Activated CD8-positive, alpha-beta memory T cell treated with anti-CD3 and anti-CD28 coated beads, Interleukin-2, amount 10 ng/mL, durations not matched to agents 7 days and 5 days (primary cell): ENCODE measurements at places on chromosomes 7 and 10.

DNA sequence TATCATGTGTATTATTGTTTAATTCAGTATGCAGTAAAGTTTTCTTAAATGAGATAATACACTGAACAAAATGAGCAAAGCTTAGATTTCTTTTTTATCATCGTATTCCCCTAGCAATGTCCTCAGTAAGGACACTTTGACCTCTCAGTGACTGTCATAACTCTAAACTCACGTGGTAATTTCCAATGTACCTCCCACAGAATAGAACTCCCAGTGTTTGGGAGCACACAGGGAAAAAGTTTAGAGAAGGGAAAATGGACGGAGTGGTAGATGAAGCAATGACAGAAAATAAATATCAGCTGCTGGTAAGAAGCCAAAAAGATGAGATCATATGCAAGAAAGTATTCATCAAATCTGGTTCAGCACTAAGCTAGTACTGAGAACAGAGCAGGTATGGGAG, 758.6 kb upstream of the KCND2 start:
- H3K4me1 ChIP-seq = no peaks in the 10 kb centered on the region
- H3K27ac ChIP-seq = no peak overlapping the region
- no peak overlapping the region for H3K4me3 ChIP-seq
- H3K36me3 ChIP-seq = no peaks in the 10 kb centered on the region

DNA sequence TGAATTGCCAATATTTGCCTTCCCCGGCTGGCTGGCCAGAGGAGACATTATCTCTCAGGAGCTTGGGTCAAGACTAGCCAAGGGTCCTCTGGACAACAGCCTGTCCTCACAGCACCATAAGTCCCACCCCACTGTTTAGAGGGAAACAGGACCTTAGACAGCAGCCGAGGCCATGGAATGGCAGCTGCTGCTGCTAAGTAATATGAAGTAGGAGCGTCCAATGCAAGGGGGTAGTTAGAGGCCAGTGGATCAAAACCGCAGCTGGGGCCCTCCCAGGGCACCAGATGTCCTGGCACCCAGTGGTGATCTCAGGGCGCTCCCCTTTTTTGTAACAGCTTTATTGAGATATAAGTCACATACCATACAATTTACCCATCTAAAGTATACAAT, 12.9 kb upstream of the KCP start:
- DNase-seq = no peak
- no peaks in the 10 kb centered on the region for H3K36me3 ChIP-seq
- peaks cover 53% of the 10 kb centered on the region for H3K27me3 ChIP-seq
- no peaks in the 10 kb centered on the region for H3K4me1 ChIP-seq

- no peak overlapping the region for H3K27ac ChIP-seq
- no peaks in the 10 kb centered on the region for H3K27me3 ChIP-seq
- no peaks in the 10 kb centered on the region for H3K36me3 ChIP-seq
- H3K4me3 ChIP-seq = no peak overlapping the region
- no peaks in the 10 kb centered on the region for H3K4me1 ChIP-seq
- no peak for DNase-seq
Measured at GRCh38 chr10:22894714-22895113, 33.1 kb upstream of the ARMC3 start.

GRCh38 chr10:124450783-124451057, 885 bp upstream of the NKX1-2 start:
- peaks cover 16% of the 10 kb centered on the region for H3K4me1 ChIP-seq
- no peak for DNase-seq
- H3K27ac ChIP-seq = no peak overlapping the region
- H3K27me3 ChIP-seq = peaks cover 91% of the 10 kb centered on the region

DNA sequence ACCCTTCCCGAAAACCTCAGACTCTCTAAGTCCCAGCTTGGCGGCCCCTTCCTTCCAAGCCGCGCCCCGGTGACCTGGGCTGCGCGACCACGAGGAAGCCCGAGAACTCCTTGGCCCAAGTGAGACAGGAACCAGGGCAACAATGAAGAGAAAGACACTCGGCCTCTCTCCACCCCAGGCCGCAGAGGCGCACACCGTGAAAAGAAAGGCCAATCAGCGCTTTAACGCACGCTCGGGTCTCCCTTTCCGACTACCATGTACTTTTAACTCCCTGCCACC, 166.4 kb upstream of the PPP1R3A start:
- peaks cover 42% of the 10 kb centered on the region for H3K4me1 ChIP-seq
- no peak for DNase-seq
- peaks cover 85% of the 10 kb centered on the region for H3K27me3 ChIP-seq
- H3K27ac ChIP-seq = peak overlapping the region; percentile 62
- peaks cover 1% of the 10 kb centered on the region for H3K36me3 ChIP-seq
- peak overlapping the region; percentile 77 for H3K4me3 ChIP-seq

DNA sequence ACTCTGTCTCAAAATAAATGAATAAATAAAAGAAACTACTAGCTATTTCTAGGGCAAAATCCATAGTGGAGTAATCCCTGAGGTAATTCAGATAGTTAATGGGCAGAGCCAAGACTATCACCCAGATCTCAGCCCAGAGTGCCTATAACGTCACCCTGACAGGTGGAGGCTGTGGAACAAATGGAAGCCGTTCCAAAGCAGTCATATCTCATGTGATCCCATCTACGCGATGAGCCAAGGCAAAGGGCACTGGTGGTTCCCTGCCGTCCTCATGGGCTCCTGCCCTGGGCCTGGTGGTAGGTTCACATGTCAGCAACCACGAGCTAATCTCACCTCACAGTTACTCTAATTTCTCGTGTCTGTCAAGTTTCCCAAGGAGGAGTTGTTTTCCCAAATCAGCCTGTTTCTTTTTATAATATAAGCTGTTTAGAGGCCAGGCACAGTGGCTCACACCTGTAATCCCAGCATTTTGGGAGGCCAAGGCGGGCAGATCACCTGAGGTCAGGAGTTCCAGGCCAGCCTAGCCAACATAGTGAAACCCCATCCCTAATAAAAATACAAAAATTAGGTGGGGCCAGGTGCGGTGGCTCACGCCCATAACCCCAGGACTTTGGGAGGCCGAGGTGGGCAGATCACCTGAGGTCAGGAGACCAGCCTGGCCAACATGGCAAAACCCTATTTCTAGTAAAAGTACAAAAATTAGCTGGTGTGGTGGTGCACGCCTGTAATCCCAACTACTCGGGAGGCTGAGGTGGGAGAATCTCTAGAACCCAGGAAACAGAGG, 22.5 kb upstream of the ASCC1 start:
- peaks cover 22% of the 10 kb centered on the region for H3K36me3 ChIP-seq
- H3K4me1 ChIP-seq = peaks cover 15% of the 10 kb centered on the region
- no peak for DNase-seq
- H3K4me3 ChIP-seq = no peak overlapping the region
- H3K27ac ChIP-seq = no peak overlapping the region

GRCh38 chr7:114657279-114657678, 242.7 kb downstream of the FOXP2 start:
- H3K36me3 ChIP-seq = no peaks in the 10 kb centered on the region
- DNase-seq = no peak
- H3K27me3 ChIP-seq = peaks cover 2% of the 10 kb centered on the region
- H3K4me1 ChIP-seq = no peaks in the 10 kb centered on the region

- no peak for DNase-seq
- no peaks in the 10 kb centered on the region for H3K4me1 ChIP-seq
- no peaks in the 10 kb centered on the region for H3K36me3 ChIP-seq
- no peak overlapping the region for H3K4me3 ChIP-seq
- H3K27ac ChIP-seq = no peak overlapping the region
- H3K27me3 ChIP-seq = peaks cover 29% of the 10 kb centered on the region
Measured at GRCh38 chr10:15451137-15452094, 80.3 kb upstream of the FAM171A1 start.

- H3K27me3 ChIP-seq = peaks cover 30% of the 10 kb centered on the region
- DNase-seq = no peak
- H3K4me1 ChIP-seq = no peaks in the 10 kb centered on the region
- no peak overlapping the region for H3K4me3 ChIP-seq
- no peak overlapping the region for H3K27ac ChIP-seq
- H3K36me3 ChIP-seq = no peaks in the 10 kb centered on the region
Measured at GRCh38 chr10:3258394-3258793, 85.8 kb upstream of the PITRM1 start.

DNA sequence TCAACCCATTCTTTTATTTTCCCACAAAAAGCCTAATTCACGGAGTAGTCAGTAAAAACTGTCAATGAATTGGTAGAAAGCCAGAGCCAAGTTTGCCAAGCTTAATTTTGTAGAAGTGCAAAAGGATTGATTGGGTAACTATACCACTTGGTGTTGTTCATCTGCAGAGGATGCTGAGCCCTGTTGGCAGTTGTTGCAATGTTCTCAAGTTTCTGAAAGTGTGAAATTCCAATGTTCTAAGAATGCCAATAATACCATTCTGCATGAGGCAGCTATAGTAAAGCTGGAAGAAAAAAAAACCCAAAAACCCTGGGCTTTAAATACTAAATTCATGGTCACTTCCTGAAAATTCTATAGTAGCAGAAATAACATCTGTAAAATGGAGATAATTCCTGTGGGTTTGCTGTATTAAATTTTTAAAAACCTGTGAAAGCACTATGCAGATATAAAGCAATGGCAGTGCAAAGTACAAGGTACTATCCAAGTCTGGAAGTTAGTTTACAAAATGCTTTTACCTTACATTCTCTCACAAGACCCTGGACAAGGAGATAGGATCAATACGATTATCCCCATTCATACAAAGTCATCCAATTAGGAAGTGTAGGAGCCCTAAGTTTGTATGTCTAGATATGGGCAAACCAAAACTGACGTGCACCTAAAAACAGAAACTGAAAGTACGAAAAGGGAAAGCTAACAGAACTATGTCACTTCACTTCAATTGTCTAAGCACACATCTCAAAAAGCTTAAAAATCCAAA, 6.0 kb upstream of the PON1 start:
- H3K36me3 ChIP-seq = peaks cover 13% of the 10 kb centered on the region
- peaks cover 11% of the 10 kb centered on the region for H3K27me3 ChIP-seq
- DNase-seq = no peak
- peak overlapping the region; percentile 72 for H3K4me3 ChIP-seq
- peaks cover 11% of the 10 kb centered on the region for H3K4me1 ChIP-seq

DNA sequence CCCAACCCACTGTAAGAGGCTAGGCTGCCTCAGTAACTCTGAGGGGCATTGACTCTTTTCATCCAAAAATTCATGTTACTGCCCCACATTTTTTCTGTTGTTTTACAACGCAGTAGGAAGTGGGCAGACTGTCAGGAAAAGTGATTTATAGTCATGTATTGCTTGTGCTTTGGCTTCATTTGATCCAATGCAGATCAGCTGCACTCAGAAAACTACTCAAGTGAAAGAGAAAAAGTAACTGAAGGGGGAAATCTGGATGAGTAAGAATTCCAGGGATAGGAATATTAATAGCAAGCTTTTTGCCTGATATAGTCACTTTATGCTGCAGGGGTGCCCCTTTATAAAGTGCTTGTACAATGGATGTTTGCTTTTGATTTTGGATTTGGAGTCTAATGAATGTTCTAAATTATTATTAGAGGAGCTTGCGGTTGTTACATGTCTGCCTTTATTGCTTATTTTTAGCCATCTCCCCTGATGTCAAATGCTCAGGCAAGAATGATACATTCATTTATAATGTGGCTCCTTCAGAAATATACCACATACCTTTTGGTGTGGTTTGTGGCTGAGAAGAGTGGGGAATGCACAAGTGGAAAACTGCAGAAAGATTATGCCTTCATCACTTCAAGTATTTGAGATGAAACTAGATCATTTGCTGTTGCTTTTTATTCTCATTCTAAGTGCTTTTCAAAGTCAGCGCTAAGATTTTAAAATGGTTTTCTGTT, 86.1 kb downstream of the EGFR start:
- no peaks in the 10 kb centered on the region for H3K4me1 ChIP-seq
- no peak overlapping the region for H3K4me3 ChIP-seq
- no peak overlapping the region for H3K27ac ChIP-seq
- DNase-seq = no peak
- H3K27me3 ChIP-seq = peaks cover 22% of the 10 kb centered on the region

DNA sequence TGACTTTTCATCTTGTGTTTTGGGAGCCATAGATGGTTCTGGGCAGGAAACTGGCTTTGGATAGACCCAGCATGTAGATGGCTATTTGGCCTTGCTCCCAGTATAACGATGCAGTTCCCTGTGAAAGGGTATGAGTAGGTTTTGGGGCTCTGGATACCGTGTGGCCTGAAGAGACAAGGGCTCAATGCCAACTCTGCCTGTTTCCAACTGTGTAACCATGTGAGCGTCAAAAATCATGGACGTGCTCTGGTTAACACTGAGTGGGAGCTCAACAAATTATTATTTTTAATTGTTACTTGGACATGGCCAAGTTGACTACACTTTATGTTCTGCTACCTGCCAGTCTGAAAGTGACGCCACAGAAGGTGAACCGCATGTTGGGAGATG, 41.8 kb downstream of the EGFR start:
- no peaks in the 10 kb centered on the region for H3K36me3 ChIP-seq
- peaks cover 14% of the 10 kb centered on the region for H3K27me3 ChIP-seq
- DNase-seq = no peak
- no peaks in the 10 kb centered on the region for H3K4me1 ChIP-seq
- H3K27ac ChIP-seq = no peak overlapping the region
- H3K4me3 ChIP-seq = no peak overlapping the region

DNA sequence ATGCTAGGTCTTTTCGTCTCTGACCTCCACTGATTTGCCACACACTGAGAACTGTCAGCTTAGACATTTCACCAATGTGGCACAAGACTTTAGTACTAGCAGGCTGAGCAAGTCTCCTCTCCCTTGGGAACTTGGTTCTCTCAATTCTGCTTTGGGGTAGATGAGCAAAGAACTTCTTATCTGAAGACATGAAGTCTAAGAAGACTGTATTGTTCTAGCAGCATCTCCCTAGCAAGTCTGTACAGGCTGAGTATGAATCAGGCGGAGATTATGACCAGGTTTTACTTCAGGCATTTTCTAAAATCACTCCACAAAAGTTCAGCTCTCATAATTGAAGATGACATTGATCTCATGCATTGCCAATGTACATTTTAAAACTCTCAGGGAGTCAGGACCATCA, 23.8 kb upstream of the STN1 start:
- no peak overlapping the region for H3K4me3 ChIP-seq
- DNase-seq = no peak
- no peak overlapping the region for H3K27ac ChIP-seq
- no peaks in the 10 kb centered on the region for H3K4me1 ChIP-seq
- H3K27me3 ChIP-seq = peaks cover 4% of the 10 kb centered on the region

DNA sequence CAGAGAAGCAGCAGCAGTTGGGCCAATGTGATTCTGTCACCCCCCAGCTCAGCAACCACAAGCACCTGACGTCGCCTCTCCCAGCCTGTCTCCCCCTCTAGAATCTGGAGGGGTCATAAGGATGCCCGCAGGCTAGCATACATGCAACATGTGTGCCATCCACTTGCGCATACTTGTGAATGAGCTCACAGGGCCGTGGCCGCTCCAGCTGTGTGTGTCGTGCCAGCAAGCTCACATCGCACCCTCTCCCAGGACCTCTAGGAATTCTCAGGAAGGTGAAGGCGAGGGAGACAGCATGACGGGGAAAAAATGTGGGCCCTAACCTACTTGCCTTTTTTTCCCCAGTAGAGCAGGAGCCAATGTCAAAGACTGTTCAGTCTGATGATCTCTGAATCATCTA, 80.3 kb downstream of the STRA8 start:
- no peak overlapping the region for H3K4me3 ChIP-seq
- H3K36me3 ChIP-seq = no peaks in the 10 kb centered on the region
- H3K4me1 ChIP-seq = no peaks in the 10 kb centered on the region
- DNase-seq = no peak
- H3K27me3 ChIP-seq = peaks cover 2% of the 10 kb centered on the region

- peaks cover 65% of the 10 kb centered on the region for H3K36me3 ChIP-seq
- H3K4me3 ChIP-seq = no peak overlapping the region
- no peaks in the 10 kb centered on the region for H3K27me3 ChIP-seq
- peaks cover 2% of the 10 kb centered on the region for H3K4me1 ChIP-seq
- H3K27ac ChIP-seq = no peak overlapping the region
Measured at GRCh38 chr10:131944976-131945695, 36.6 kb downstream of the BNIP3 start.

- no peak overlapping the region for H3K27ac ChIP-seq
- H3K4me3 ChIP-seq = no peak overlapping the region
- H3K4me1 ChIP-seq = no peaks in the 10 kb centered on the region
- H3K36me3 ChIP-seq = no peaks in the 10 kb centered on the region
- DNase-seq = no peak
- no peaks in the 10 kb centered on the region for H3K27me3 ChIP-seq
Measured at GRCh38 chr7:78530351-78530750, 731.8 kb downstream of the PHTF2 start.
